ENCODE measurements at places on chromosomes 11 and 22. TPM values are rescaled to one million over a fixed set of nuclear protein-coding genes. Genes with fewer than 3 reads are reported as not detected.

Gene RASSF10
- 14.2 TPM for total RNA-seq

Gene SEPTIN5
- total RNA-seq = 106 TPM

Gene HSPB2
- total RNA-seq = 0.50 TPM

Gene GNG3
- total RNA-seq = 25.6 TPM

Gene KRTAP5-1
- total RNA-seq = not detected

Gene OR52I2
- total RNA-seq = not detected

Gene POU2AF2
- total RNA-seq = not detected

Gene IL18
- total RNA-seq = 7.8 TPM

Gene MYO7A
- 6.0 TPM for total RNA-seq

Gene ZNF70
- total RNA-seq = 11.2 TPM

Gene MMP7
- total RNA-seq = not detected

Gene TRIM5
- total RNA-seq = 25.5 TPM

Gene DNAJB7
- not detected for total RNA-seq

Gene OR56A1
- 0.10 TPM for total RNA-seq

Gene PVALB
- total RNA-seq = 10.0 TPM
